Colonic mucosa (tissue), 4 donors: ENCODE measurements at places on chromosomes 4 and X.

- no peaks in the 10 kb centered on the region for H3K36me3 ChIP-seq
- H3K27me3 ChIP-seq, result no peaks in the 10 kb centered on the region
- DNase-seq, result no peak
- no peak overlapping the region for H3K4me3 ChIP-seq
- H3K27ac ChIP-seq, result no peak overlapping the region
These were observed 55.0 kb downstream of the PAPSS1 start for GRCh38 chr4:107665001-107665400.

DNA sequence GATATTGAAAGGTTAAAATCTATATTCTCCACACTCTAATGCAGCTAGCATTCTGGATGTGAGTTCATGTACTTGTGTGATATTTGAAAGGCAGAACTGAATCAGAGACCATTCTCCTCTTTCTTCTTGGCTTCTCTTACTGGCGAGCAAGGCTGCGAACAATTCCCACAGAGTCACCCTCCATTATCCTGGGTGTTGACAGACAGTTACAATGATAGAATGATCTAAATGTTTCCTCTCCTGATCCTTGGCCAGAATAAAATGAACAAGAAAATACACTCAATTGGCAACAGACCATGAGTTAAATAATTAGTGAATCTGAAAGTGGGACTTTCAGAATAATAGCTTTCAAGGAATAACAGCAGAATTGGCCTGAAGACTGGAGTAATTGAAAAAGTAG, 342.8 kb downstream of the RAPGEF2 start:
- H3K27me3 ChIP-seq, result no peaks in the 10 kb centered on the region
- DNase-seq, result no peak

DNA sequence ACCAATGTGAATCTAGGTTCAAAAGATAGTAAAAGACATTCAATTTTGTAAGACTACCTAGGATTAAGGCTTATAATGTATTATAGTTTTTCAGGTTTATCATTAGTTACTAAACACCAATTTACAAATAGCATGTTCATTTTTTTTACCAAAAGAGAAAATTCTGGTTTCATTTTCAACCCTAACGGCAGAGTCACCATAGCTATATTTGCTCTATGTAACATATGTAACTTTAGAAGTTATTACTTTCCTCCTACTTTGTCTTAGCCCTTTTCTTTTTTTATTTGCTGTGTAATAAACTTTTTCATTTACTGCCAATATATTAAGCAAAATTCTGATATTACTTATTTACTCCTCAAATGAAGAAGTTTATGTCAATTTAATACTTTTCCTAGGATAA, 639.6 kb downstream of the ARAP2 start:
- H3K27me3 ChIP-seq, result no peaks in the 10 kb centered on the region
- no peak for DNase-seq
- H3K36me3 ChIP-seq, result no peaks in the 10 kb centered on the region
- no peak overlapping the region for H3K4me3 ChIP-seq
- H3K4me1 ChIP-seq, result no peaks in the 10 kb centered on the region
- H3K27ac ChIP-seq, result no peak overlapping the region

GRCh38 chrX:13790206-13791131, 26.4 kb downstream of the GPM6B start:
- H3K36me3 ChIP-seq, result no peaks in the 10 kb centered on the region
- no peak overlapping the region for H3K4me3 ChIP-seq
- H3K27ac ChIP-seq, result no peak overlapping the region
- peaks cover 2% of the 10 kb centered on the region for H3K27me3 ChIP-seq
- DNase-seq, result no peak
- H3K4me1 ChIP-seq, result no peaks in the 10 kb centered on the region

GRCh38 chr4:8897251-8898167, 25.9 kb upstream of the HMX1 start:
- DNase-seq, result no peak
- no peak overlapping the region for H3K27ac ChIP-seq
- H3K36me3 ChIP-seq, result no peaks in the 10 kb centered on the region
- H3K4me1 ChIP-seq, result no peaks in the 10 kb centered on the region
- peaks cover 22% of the 10 kb centered on the region for H3K27me3 ChIP-seq

- DNase-seq, result no peak
- no peaks in the 10 kb centered on the region for H3K27me3 ChIP-seq
- no peak overlapping the region for H3K27ac ChIP-seq
- no peaks in the 10 kb centered on the region for H3K4me1 ChIP-seq
- H3K4me3 ChIP-seq, result no peak overlapping the region
- no peaks in the 10 kb centered on the region for H3K36me3 ChIP-seq
These were observed 923.3 kb downstream of the FAT4 start for GRCh38 chr4:126238013-126238412.

GRCh38 chrX:22081475-22082092, 49.5 kb downstream of the PHEX start:
- no peaks in the 10 kb centered on the region for H3K36me3 ChIP-seq
- H3K4me3 ChIP-seq, result no peak overlapping the region
- no peaks in the 10 kb centered on the region for H3K4me1 ChIP-seq
- H3K27me3 ChIP-seq, result no peaks in the 10 kb centered on the region

- no peak overlapping the region for H3K4me3 ChIP-seq
- H3K27ac ChIP-seq, result no peak overlapping the region
- no peaks in the 10 kb centered on the region for H3K36me3 ChIP-seq
These were observed 95.9 kb upstream of the PTPN13 start for GRCh38 chr4:86497980-86498862.
